ENCODE measurements at places on chromosomes 2 and 18. TPM values are rescaled to one million over a fixed set of nuclear protein-coding genes. Genes with fewer than 3 reads are reported as not detected.

GRCh38 chr2:150136893-150137292 lies 350.6 kb downstream of the RND3 start:
- no peaks in the 10 kb centered on the region for H3K36me3 ChIP-seq
- H3K4me1 ChIP-seq, result no peaks in the 10 kb centered on the region
- DNase-seq, result no peak
- H3K4me3 ChIP-seq, result no peak overlapping the region
- no peaks in the 10 kb centered on the region for H3K27me3 ChIP-seq

The SLC39A6 gene
- 24.2 TPM for total RNA-seq

DNA sequence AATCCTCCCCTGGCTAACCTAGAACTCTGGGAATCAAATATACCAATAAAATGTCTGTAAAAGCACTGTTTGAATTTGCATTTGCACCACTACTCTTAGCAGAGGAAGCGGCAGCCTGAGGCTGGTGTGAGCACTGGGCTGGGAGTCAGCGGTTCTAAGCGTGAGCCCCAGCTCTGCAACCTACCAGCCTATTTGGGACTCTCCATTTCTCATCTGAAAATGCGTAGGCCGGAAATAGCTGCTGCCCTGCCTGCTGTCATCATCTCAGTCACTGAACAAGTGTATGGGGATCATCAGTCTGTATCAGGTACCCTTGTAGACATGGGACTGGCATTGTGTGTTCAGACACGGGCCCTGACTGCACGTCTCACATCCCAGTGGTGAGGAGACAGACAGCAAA lies 194.3 kb downstream of the ANKRD30B start:
- no peaks in the 10 kb centered on the region for H3K4me1 ChIP-seq
- H3K27me3 ChIP-seq, result no peaks in the 10 kb centered on the region
- no peaks in the 10 kb centered on the region for H3K36me3 ChIP-seq
- no peak for DNase-seq
- no peak overlapping the region for H3K27ac ChIP-seq

DNA sequence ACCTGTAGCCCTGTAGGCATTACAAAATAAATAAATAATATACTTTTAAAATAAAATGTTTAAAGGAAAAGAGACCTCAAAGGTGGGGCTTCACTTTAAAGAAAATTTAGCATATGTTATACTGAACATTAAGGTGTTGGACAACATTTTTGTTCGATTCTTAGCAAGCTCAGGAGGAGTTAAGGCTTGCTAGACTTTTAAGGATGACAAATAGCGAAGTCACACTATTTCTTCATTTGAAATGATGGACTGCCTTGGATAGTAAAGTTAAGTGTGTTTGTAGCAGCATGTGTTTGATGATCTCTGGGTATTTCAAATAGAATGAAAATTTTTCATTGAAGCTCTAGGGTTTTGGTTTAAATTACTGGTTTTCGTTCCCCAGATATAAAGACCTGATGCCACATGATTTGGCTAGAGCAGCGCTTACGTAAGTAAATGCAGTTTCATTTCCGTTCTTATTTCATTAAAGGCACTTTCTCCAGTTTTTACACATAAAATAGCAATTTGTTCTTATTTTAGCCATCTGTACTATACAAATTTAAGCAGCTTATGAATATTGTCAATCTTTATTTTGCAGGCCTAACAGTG lies 24.9 kb downstream of the HADHB start:
- H3K27me3 ChIP-seq, result no peaks in the 10 kb centered on the region
- peaks cover 31% of the 10 kb centered on the region for H3K4me1 ChIP-seq
- no peak for DNase-seq
- H3K27ac ChIP-seq, result peak overlapping the region; percentile 50
- no peaks in the 10 kb centered on the region for H3K36me3 ChIP-seq

DNA sequence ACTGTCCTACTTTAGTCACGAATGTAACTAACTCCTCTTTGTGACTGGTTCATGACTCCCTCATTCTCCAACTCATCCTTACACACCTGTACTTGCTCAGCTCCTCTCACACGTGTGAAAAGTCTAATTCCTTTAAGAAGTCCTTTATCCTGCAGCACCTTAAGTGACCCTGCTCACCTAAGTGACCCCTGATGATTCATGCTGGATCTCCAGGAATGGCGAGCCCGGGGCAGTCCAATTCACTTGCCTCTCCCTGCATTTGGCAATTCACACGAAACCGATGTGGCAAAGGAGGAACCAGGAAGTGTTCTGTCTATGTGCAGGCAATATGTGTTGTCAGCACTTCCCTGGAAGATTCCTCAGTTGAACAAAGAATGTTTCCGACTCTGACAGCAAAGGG lies 189.8 kb upstream of the NABP1 start:
- no peak overlapping the region for H3K4me3 ChIP-seq
- no peaks in the 10 kb centered on the region for H3K27me3 ChIP-seq
- H3K36me3 ChIP-seq, result no peaks in the 10 kb centered on the region
- H3K4me1 ChIP-seq, result no peaks in the 10 kb centered on the region
- no peak for DNase-seq

The GCG gene
- total RNA-seq, result 0.23 TPM

DNA sequence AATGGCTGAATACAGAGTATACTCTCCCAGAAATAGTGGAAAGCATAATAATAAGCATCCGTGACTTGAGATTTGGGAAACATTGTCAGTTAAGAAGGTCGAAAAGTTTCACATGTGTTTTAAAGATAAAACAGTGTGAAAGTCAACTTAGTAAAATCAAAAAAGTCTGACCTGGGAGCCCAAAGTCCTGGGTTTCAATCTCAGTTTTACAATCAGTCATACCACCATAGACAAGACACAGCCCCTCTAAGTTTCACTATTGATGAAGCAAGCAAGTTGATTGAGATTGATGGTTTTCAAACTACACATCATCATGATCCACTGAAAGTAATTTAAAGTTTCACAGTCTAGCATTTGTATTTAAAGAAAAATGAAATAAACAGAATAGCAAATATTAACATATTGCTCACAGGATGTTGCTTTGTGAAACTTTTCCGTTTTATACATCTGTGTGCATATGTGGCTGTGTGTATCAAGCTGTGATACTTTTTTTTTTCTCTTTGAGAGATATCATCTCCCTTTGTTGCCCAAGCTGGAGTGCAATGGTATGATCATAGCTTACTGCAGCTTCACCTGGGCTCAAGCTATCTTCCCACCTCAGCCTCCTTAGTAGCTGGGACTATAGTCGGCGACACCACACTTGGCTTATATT lies 71.1 kb downstream of the PIK3C3 start:
- peaks cover 20% of the 10 kb centered on the region for H3K36me3 ChIP-seq
- H3K4me3 ChIP-seq, result no peak overlapping the region
- DNase-seq, result no peak
- no peak overlapping the region for H3K27ac ChIP-seq

DNA sequence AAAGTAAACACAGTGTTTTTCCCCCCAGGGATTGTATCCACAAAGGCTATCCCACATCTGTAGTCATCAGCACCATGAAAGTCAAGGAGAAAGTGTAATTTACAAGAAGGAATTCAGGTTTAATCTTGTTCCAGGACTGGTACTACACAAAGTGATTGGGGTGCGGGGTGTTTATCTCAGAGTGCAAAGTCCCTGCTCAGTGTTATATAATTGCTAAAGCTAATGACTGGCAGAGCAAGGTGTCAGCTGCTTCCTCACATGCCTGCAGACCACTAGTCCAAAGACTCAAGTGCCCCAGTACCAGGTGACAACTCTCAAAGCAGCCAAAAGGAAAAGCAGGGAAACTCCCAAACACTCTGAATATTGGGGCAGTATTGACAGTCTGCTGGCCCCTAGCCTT lies 40.4 kb upstream of the PDCL3 start:
- no peaks in the 10 kb centered on the region for H3K27me3 ChIP-seq
- DNase-seq, result no peak
- no peak overlapping the region for H3K27ac ChIP-seq
- H3K4me1 ChIP-seq, result no peaks in the 10 kb centered on the region

DNA sequence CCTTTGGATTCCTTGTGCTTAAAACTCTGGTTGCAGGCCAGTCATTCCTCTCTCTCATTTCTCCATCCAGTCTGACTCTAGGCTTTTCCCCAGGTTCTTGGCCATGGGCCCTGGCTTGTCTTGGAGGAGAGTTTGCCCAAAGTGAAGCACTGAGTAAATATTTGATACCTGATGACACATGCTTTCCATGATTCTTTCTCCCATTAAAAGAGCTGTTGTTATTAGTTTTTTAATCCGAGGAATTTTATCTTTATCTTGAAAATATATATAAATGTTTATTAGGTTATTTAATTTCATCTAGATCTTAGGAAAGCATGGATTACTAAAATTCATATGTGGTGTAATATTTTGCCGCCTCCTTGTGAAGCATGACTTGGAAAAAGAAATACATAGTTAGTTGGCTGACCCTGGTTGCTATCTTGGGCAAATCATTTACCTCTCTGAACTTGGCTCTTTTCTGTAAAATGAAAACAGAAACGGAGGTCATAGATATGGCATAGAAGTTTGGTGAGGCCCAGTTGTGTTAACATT lies 650.1 kb downstream of the SLC4A3 start:
- H3K27ac ChIP-seq, result no peak overlapping the region
- peak; percentile 48 for DNase-seq
- peaks cover 7% of the 10 kb centered on the region for H3K4me1 ChIP-seq
- H3K4me3 ChIP-seq, result no peak overlapping the region
- H3K27me3 ChIP-seq, result no peaks in the 10 kb centered on the region

The GTF3C2 gene
- total RNA-seq, result 104 TPM

The UGT1A10 gene
- total RNA-seq, result not detected

DNA sequence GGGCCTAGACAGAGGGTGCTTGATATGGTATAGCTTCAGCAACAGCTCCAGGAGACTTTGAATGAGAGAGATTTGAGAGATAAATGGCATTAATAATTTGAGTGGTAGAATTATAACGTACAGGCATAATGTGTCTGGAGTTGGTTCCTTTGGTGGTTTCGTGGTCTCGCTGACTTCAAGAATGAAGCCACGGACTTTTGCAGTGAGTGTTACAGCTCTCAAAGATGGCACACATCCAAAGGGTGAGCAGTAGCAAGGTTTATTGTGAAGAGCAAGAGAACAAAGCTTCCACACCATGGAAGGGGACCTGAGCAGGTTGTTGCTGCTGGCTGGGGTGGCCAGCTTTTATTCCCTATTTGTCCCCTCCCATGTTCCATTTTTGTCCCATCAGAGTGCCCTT lies 23.1 kb downstream of the PDCD1 start:
- no peaks in the 10 kb centered on the region for H3K4me1 ChIP-seq
- H3K27ac ChIP-seq, result no peak overlapping the region
- no peaks in the 10 kb centered on the region for H3K36me3 ChIP-seq
- DNase-seq, result no peak
- H3K4me3 ChIP-seq, result no peak overlapping the region

Measured in upper lobe of left lung (tissue), 6 donors.